SK-N-SH treated with all-trans-retinoic acid at 6 μM for 48 hours (cell line): ENCODE measurements at places on chromosomes 5 and 9.
A peak's percentile ranks its signal among the peaks of the same experiment; 100 is the strongest.

DNA sequence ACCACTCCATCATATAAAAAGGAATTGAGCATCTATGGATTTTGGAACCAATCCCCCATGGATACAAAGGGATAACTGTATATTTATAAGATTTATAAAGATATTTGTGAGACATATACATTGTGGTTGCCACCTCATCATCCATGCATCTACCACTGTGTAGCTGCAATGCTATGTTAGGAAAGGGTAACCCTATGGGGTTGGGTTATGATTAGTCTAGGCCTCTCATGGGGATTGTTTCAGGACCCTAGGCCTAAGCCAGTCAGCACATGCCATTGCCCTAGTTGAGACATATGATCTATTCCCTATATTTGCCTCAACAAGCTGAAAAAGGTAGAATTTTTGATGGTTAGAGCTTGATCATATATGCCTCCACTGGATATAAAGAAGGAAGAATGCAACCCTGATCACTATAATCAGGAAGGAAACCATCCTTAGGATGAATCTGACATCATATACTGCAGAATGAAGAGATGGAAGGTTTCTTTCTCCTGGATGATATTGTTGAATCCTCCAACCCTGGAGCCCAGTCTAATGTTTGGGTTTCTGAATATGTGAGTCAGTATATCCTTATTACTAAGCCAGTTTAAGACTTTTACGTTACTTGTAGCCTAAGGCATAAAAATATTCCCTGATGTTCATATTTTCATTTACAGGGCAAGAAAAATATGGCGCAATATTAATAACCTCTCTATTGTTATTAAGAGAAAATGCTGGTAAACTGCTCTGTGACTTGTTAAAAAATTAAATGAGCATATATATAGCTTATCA is 94.2 kb downstream of the ADAMTS19 start:
- ATAC-seq = no peak

DNA sequence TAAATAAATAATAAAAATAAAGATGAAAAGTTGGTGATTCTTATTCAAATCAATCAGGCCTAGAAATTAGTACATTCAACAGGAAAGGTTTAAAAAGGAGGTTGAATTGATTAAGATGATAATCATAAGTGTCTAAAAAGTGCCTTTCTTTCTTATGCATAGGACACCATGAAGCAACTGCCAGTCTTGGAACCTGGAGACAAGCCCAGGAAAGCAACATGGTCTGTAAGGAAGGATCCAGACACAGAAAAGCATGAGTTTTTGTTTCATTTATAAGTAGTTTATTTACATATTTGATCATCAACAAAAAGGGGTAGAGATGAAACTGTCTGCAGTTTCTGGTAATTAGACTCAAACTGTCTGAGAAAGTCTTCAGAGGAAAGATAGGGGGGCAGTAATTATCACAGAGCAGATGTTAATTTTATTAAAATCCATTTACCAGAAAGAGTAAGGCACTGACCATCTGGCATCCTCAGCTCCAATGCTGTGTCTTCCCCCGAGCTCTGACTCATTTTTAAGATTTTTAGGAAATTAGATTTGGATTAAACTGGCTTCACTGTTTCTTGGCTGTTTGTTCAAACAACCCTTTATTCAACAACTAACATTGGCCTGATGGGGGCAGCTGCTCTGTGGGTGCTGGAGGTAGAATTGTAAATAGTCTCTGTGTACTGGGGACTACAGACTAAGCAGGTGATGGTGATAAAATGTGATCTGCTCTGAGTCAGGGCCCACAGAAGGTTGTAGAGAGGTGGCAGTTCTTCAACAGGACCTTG is 2.7 kb downstream of the RABEPK start:
- no peak for ATAC-seq

DNA sequence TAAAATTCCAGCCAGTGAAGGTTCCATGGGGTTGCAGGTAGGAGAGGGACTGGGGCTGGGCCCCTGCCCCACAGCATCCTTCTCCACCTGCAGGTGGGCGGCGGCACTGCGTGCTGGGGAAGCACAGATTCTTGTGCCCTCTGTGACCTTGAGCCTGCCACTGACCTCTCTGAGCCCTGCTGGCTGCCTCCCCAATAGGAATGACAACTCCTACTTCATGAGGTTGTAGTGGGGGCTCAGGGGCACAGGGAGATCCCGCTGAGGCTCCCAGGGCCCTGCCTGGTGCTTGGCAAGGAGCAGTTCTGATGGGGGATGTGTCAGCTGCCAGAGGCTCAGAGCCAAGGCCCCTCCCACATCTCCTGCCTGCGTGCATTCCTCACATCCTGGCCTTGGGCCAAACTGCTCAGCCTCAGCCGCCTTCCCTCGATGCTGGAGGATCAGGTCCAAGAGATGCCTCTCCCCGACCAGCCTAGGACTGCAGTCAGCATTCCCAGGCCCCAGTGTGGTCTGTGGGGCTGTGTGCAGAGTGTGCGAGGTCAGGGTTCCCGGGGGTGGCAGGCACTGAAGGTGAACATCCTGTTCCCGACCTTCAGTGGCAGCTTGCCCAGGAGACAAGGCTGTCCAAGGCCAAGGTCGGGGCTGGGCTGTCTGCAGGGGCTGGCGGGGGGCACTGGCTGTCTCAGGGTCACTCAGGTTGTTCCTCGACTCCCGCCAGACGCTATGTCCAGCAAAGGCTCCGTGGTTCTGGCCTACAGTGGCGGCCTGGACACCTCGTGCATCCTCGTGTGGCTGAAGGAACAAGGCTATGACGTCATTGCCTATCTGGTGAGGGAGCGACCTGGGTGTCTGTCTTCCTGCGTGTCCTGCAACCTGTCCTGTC is 7.0 kb downstream of the ASS1 start:
- peak; percentile 88 for ATAC-seq

- no peak for ATAC-seq
Observed at GRCh38 chr9:124347968-124348358, 67.3 kb downstream of the PSMB7 start.

DNA sequence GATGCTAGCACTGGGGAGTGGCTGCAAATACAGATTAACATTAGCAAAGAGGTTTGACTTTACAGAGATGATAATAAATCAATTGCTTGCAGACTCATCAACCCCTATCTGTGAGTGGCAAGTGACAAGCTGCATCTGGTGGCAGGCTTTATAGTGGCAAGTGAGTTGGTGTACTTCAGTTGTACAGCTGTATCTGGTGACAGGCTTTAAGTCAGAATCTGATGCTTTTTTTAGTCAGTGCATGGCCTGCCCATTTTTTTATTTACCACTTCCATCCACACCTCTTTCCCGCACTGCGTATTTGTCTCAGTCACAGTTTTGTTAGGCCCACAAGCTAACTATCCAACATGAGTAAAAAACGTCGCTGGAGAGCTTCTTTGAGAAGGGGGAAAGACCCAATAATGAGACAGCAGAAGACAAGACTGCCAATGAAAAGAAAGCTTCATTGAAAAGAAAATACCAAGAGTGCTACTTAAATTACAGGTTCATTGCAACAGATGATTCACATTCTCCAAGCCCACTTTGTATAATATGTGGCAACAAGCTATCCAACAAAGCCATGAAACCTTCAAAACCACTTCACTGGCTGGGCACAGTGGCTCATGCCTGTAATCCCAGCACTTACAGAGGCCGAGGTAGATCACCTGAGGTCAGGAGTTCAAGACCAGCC is 23.1 kb downstream of the ANP32B start:
- no peak for ATAC-seq

- ATAC-seq = no peak
Observed at GRCh38 chr5:79256563-79256962, 20.6 kb downstream of the JMY start.

- no peak for ATAC-seq
Observed at GRCh38 chr5:131079232-131079631, 85.8 kb downstream of the HINT1 start.

DNA sequence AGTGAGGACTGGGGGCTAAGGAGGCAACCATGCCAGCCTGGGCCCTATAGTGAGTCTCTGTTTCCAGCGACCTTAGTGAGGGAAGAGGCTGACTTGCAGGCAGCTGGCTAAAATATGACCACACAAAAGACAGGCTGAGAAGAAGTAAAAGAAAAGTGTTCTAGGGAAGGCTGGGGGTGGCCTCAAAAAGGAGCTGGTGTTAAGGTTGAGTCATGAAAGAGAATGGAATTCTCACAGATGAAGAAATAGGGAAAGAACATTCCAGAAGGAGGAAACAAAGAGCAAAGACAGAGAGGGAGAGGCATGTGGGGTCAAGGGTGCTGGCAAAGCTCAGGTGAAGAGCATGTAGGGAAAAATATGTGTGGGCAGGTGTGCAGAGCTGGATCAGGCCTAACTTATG is 302.7 kb upstream of the RFX3 start:
- ATAC-seq = no peak

GRCh38 chr9:131404987-131405386 is 11.1 kb downstream of the PRRC2B start:
- no peak for ATAC-seq

GRCh38 chr5:104987074-104987473 is 1424.5 kb upstream of the NUDT12 start:
- ATAC-seq = no peak

DNA sequence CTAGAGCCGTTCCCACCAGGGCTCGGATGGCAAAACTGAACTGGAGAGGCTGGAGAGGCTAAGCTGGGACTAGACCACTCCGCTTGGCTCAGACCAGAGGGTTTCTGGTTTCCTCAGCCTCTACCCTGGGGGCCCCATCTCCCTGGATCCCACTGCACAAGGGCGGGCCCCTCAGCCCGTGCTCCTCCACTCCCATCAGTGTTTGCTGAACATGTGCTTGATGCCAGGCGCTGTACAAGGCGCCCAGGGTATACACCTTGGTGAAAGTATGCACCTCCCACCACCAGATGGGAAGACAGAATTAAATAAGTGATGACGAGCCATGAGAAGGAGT is 18.0 kb downstream of the GPX3 start:
- no peak for ATAC-seq

- no peak for ATAC-seq
Observed at GRCh38 chr5:16493261-16493660, 27.7 kb upstream of the ZNF622 start.

DNA sequence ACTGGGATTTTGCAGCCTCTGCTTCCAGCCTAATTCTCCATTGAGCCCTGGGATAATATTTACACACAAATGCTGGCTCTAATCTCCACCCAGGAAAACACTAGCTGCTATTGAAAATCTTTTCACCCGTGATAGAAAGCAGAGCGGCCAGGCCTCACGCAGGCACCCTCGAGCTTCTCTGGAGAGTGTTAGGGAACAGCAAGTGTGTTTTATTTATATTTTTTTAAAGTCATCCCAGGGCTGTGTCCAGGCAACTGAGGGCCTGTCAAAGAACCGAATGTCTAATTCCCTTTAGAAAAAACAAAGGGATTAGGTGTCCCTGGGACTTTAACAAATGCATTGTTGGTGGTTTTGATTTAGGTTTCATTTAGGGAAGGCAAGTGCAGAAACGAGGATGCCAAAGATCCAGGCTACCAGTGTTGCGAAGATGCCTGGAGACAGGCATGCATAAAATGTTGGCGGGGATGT is 51.2 kb upstream of the SPRY4 start:
- no peak for ATAC-seq

DNA sequence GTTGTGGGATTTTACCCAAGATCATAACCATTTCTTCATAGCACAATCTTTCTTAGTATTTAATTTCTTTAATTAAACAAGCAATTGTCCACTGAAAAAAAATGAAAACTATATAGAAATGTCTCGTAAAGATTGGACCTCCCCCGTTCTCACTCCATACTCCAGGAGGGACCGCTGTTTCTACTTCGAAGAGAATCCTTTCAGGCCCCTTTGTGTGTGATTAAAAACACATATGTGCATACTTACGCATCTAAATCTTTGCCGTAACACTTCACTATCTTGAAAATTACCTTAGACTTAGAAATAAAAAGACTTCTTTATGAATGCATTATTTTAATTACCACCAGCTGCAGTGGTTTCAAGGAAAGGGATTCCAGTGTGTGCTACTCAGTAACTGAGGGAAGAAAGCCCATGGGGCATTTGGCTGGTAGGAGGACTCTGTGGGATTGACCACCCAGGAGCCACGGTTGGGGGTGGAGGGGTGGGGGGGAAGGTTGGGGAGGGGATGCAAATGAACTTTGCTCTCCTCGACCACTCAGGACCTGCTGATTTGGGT is 209.1 kb downstream of the FAM114A2 start:
- ATAC-seq = no peak

DNA sequence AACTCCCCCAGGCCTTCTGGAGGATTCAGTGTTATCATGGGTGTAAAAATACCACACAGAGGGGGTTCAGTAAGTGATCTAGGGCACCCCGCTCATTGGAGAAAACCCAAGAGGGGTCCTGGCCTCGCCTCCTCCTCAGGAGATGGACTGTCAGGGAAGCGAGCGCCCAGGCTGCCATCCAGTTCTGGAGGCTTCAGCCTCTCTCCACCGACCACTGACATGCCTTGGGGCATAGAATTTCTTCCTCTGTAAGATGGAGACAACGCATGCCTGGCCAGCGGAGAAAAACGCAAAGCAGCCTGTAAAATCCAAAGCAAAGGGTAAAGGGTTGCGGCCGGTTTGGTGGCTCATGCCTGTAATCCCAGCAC is 165.4 kb downstream of the COL23A1 start:
- no peak for ATAC-seq

GRCh38 chr9:93567271-93567959 is 9.0 kb upstream of the PHF2 start:
- no peak for ATAC-seq

DNA sequence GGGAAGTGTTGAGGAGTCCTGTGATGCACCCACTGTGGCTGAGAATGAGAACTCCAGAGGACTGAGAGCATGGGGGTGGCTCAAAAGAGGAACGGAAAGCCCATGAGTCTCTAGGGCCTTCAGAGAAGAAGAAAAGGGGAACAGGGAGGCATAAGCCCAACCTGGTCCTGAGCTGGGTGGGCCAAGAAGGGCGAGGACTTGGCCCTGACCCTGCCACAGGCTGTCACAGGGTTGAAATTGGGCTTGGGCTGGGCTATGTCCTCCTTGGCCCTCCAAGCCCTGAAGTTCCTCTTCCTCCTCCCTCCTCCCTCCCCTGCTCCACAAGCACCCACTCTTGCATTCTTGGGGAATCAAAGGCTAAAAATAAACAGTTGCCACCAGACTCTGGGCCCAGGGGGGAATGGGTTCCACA is 49.3 kb upstream of the PPARGC1B start:
- ATAC-seq = no peak

DNA sequence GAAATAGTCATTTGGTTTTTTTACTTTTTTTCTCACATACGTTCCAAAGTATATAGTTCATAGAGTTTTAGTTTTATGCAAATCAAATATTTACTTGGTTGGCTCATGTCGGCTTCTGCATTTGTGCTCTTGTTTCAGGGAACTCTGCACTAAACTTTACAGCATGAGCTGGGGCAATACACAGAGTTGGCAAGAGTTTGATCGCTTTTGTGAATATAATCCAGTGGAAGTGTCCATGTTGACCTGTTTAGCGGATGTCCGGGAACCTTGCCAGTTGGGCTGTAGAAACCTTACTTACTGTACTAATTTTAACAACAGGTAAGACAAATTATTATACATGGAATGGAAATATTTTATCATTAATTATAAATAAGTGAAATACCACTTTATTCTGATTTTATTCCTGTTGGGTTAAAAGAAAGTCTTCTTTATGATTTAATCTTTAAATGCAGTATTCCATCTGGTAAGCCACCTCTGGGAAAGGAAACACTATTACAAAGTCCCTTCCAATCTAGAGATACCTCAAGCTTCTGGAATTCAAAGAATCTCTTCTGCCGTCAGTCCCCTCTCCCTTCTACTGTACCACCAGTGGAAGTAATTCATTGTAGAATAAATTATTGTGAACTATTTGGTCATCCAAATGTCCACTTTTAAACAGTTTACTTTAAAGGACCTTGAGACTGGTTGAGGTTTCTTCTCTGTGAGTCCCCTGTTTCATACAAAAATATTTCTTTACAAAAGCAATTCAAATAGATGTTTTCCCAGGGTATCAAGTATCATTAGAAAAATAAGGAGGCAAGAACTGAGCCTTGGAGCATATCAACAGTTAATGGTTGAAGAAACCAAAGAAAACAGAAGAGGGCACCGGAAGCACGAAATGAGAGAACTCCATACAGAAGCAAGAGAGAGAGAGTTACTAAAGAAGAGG is 45.2 kb upstream of the GLIPR2 start:
- peak; percentile 93 for ATAC-seq
